ENCODE measurements at places on chromosomes 12 and 14. TPM values are rescaled to one million over a fixed set of nuclear protein-coding genes. Genes with fewer than 3 reads are reported as not detected.

Gene CLEC9A
- total RNA-seq = not detected

Gene JAG2
- total RNA-seq = 2.9 TPM

Gene KRT77
- 0.13 TPM for total RNA-seq

Gene RASSF9
- 0.04 TPM for total RNA-seq

Gene PAPLN
- total RNA-seq = 8.1 TPM

Gene RNASE3
- total RNA-seq = not detected

Gene KLHL28
- total RNA-seq = 35.4 TPM

Gene GSC
- not detected for total RNA-seq

Gene LGR5
- 0.31 TPM for total RNA-seq

Gene GLT1D1
- total RNA-seq = 0.73 TPM

Gene PLEKHG3
- total RNA-seq = 5.0 TPM

Gene TSPAN19
- 2.5 TPM for total RNA-seq

Gene RNF10
- 156 TPM for total RNA-seq

Gene NANOG
- 0.14 TPM for total RNA-seq
